ENCODE measurements at places on chromosomes 6 and 20. TPM values are rescaled to one million over a fixed set of nuclear protein-coding genes. Genes with fewer than 3 reads are reported as not detected.
A peak's percentile ranks its signal among the peaks of the same experiment; 100 is the strongest.

The GDAP1L1 gene
- polyA plus RNA-seq: 0.13 TPM

The MOG gene
- polyA plus RNA-seq: not detected

The SLC17A1 gene
- 0.57 TPM for polyA plus RNA-seq

The OR2J3 gene
- not detected for polyA plus RNA-seq

The TBX18 gene
- polyA plus RNA-seq: 20.8 TPM

DNA sequence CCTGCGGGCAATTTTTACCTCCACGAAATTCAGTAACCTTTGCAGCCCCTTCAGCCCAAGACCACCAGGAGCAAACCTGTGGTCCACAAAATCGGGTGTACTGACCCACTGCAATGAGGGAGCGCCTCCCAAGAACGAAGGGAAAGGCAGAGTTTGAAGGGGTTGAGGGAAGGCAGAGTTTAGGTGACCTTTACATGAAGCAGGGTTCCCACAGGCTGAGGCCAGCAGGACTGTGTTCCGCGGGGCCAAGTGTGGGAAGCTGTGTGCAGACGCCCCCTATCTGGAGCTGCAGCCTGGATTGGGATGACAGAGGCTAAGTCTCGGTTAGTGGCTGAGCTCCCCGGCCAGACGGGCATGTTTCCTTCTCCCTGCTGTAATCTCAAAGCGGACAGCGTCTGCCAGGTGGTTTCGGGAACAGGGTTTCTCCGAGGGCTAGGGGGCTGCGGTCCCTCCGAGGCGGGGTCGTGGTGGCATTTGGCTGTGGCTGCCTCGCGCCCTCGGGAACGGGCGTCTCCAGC, 826 bp upstream of the PYGB start:
- peak; percentile 87 for DNase-seq

DNA sequence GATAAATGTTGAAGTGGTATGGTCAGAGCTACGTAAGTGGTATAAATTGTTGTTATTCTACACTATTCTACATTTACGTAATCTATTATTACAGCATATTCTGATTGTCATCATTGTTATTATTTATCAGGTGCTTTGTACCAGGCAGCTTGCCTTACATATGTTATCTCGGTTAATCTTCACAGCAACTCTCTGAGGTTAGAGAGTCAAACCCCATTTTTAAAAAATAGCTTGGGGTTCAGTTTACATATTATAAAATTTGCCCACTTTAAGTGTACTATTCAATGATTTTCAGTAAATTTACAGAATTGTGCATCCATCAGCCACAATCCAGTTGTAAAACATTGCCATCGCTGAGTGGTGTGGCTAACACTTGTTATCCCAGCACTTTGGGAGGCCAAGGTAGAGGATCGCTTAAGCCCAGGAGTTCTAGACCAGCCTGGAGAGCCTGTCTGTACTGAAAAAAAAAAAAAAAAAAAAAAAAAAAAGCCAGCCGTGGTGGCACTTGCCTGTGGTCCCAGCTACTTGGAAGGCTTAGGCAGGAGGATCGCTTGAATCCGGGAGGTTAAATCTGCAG, 35.5 kb downstream of the PPP1R16B start:
- no peak for DNase-seq

- DNase-seq: no peak
Observed at GRCh38 chr6:38221251-38221650, 401.7 kb downstream of the ZFAND3 start.

DNA sequence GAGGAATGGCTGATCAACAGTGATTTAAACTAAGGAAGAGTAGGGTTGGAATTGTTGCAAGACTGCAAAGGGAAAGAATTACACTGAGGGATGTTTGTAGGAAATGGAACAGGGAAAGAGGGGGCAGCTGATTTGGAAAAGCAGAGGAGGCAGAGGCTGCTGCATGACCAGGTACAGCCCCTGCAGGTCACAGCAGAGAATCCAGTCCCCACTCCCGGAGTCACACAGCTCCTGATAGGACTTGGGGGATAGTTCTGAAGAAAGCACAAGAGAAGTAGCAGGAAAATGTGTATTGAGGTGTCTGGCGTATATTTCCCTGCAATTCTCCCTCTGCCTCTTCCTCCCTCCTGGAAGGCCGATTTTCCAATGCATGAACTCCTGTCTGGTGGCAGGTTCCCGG, 92.5 kb upstream of the PDE10A start:
- no peak for DNase-seq

DNA sequence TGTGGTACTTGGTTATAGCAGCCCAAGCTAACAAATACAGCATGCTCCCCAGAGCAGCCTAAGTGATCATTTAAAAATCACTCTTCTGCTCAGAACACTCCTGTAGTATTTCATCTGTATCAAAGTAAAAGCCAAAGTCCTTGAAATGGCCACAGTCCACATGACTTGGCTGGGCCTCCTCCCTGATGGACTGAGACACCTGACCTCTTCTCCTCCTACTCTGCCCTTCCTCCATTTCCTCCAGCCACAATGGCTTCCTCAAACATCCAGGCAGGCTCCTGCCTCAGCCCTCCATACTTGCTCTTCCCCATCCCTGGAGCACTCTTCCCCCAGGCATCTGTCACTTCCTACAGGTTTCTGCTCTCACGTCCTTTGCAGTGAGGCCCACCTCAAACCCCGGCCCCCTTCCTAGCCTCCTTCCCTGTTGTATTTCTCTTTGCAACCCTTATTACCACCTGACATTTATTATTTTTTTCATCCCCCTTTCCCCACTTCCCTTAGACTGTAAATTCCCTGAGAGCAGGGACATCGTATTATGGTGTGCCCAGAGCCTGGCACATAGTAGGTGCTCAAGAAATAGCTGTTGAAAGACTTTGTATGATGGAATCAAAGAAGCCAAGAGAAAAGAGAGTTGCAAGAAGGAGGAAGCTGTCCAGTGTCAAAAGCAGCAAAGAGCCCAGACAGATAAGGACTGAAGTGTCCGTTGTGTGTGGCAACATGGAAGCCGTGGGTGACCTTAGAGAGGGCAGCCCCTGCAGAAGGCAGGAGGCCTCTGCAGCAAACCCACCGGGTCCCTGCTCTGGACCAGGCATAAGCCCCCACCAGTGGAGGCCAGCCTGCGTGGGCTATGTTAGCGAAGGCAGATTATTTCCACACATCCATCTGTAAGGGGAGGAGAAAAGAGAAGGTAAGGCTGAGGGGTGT, 87.5 kb downstream of the TRERF1 start:
- no peak for DNase-seq

DNA sequence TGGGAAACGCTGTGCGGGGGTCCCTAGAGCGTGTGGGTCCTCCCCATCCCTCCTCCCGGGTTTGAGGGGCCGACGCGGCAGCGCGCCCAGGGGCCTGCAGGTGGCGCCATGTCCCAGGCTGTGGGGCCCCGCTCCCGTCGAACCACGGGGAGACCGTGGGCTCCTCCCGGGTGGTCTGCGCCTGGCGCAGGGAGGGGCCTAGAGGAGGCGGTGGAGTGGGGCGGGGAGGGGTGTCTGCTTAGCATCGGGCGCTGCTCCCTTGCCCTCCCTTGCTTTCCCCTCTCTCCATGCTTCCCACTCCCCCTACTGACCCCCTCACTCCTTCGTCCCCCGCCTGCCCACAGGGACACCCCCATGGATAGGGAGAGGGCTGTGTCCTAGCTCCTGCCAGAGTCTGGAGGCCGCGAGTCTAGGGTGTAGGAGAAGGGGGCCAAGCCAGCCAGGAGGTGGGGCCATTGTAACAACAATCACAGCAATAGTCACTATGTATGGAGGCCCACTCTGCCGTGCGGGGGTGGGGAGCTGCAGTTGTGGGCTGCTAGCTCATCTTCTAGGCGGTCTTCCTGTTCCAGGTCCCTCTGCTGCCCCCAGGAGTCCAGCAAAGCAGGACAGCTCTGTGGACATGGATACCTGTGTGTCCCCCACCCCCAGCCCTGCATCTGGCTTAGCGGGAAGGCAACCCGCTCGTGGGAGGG, 51.7 kb downstream of the CHMP4B start:
- DNase-seq: peak; percentile 32

DNA sequence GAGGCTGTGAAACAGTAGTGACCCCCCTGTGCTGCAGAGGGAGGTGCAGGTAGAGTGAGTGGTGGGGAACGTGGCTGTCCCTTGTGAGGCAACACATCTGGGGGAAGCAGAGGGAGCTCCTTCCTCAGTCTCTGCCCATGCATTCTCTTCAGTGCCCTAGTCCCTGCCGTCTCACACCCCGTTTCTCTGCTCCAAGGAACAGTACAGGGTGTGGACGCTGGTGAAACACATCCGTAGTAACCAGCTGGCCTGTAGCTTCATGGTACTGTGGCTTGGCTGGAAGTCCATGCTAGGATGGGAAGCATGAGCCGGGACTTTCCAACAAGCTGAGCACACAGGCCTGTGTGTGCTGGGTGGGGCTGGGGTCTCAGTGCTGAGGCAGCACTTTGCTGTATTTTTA, 25.4 kb upstream of the CST3 start:
- DNase-seq: no peak

DNA sequence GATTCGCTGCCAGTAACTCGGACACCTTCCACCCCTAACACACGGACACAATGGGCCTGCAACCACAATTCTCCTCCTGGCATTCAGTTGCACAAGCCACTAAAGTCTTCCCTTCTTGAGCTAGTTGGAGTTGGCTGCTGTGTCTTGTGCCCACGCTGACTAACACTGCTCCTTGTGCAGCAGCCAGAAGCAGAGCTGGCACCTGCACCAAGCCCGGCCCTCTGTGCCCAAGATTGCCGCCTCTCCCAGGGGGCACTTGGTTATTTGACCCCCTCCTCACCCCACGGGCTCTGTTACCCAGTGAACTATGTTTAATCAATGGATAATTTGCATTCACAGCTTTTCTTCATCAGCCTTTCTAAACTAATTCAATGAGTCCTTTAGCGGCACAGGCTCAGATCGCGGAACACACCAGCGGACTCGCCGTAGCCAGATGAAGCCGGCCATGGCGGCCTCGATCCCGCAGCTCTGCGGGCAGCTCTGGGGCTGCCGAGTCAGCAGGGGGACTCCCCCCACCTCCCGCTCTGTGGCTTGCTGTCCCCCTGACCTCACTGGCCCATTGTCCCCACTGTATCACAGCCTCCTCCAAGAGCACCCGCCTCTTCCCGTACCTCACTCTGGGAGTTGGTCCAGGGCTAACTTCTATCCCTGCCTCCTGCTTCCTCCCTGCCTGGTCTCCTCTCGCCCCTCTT, 94.8 kb upstream of the AFDN start:
- DNase-seq: no peak

GRCh38 chr20:36349384-36350170, 43.4 kb downstream of the DLGAP4 start:
- DNase-seq: no peak

DNA sequence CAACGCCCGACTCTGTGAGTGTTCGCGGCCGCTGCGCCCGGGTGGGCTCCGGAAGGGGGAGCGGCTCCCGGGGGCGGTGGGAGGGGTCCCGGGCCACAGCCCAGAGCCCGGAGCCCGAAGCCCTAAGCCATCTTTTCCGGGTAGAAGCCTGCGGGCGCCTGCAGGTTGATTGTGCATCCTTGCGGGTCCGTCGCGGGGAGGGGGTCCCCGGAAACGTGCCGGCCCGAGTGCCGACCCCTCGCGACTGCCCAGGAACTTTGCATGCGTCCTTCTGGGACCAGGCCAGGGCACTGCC, 413 bp downstream of the PTPRA start:
- no peak for DNase-seq

DNA sequence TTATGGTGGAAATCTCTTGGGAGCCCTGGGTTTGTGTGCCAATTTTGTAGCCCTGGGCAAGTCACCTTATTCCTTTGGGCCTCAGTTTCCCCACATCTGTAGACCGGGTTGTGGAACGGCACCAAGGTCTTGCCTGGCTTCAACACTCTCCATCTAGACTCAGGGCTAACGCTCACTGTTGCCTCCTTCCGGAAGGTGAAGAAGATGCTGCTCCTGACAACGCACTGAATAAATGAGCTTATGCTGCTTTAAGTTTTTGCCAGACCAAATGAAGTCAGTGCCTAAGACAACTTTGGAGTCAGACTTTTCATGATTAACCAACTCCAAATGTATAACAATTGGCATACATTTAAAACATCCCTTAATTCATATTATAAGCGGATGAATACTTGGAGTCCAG, 53.1 kb downstream of the PSMG4 start:
- no peak for DNase-seq

DNA sequence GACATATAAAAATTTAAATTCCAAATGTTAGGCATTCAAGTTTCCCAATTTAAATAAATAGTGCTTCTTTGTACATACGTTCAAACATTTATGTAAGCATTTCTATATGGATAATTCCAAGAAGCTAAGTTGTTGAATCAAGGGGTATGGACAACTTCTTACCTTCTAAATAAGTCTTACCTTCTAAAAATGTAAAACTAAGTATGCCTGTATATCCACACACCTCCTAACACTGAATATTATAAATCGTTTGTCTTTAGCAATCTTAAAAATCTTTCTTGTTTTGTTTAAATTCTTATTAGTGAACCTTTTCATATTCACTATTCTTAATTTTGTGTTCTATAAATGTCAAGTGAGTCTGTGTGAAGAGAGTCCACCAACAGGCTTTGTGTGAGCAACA, 2.5 kb upstream of the ZSCAN16 start:
- no peak for DNase-seq

DNA sequence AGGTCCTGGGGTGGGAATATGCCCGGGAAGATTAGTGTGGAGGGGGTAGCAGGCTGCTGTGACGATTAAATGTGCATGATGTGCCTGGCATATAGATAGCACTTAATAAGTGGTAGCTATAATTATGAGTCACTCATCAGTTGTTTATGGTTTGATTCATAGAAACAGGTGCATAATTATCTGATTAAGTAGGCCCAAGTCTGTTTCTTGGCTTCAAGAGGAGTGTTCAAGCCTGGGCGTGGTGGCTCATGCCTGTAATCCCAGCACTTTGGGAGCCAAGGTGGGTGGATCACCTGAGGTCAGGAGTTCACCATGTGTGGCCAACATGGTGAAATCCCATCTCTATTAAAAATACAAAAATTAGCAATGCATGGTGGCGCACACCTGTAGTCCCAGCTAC, 74.9 kb downstream of the QRSL1 start:
- no peak for DNase-seq

DNA sequence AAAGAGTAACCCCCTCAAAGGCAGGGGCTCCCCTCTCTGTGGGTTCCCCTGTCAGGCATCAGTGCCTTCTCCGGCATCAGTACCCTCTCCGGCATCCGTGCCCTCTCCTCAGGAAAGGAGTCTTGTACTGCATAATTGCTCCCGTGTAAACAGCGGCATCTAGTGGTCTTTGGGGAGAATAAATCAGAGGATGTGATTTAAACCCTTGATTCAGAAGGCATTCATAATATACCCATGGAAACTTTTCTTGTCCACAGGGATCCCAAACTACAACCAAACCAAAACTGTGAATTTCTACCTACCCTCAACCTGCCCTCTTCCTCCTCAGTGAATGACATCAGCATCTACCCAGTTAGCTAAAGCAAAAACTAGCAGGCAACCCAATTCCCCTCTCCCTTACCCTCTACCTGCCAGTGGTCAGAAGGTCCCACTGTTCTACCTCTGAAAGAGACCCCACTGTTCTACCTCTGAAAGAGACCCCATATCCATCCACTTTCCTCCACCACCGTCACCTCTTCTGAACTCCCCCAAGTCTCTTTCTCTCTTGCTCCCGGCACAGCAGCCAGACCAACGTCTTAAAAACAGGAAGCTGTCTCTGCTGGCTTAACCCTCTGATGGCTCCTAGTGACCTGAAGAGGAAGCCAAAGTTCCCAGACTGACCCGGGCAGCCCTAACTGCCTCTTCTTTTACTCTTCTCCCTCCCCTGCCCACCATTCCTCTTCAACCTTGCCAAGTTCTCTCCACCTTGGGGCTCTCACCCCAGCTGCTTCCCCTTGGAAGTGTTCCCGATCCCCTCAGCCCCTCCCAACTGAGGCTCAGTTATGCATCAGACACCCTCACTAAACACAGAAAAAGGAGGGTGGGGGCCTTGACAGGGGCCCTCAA, 27.2 kb downstream of the UBE2V1 start:
- DNase-seq: peak; percentile 70

- DNase-seq: no peak
Observed at GRCh38 chr20:56383334-56383733, 8.7 kb downstream of the AURKA start.

Measured in A549 (cell line).